ENCODE measurements at places on chromosomes 6 and 20.

DNA sequence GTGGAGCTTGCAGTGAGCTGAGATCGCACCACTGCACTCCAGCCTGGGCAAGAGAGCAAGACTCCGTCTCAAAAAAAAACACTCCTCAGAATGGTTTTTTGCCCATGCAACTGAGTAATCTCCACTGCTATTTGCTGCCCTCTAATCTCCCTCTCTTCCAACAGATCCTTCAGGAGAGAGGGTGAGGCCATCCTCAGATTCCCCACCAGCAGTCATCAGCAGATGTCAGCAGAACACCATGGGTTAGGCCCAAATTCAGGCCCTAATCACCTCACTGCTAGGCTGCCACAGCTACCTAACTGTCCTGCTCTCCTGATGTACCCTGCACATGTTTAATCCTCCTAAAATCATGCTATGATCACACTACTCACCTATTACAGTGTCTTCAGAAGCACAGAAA, 63.2 kb upstream of the BEND6 start:
- DNase-seq = no peak

DNA sequence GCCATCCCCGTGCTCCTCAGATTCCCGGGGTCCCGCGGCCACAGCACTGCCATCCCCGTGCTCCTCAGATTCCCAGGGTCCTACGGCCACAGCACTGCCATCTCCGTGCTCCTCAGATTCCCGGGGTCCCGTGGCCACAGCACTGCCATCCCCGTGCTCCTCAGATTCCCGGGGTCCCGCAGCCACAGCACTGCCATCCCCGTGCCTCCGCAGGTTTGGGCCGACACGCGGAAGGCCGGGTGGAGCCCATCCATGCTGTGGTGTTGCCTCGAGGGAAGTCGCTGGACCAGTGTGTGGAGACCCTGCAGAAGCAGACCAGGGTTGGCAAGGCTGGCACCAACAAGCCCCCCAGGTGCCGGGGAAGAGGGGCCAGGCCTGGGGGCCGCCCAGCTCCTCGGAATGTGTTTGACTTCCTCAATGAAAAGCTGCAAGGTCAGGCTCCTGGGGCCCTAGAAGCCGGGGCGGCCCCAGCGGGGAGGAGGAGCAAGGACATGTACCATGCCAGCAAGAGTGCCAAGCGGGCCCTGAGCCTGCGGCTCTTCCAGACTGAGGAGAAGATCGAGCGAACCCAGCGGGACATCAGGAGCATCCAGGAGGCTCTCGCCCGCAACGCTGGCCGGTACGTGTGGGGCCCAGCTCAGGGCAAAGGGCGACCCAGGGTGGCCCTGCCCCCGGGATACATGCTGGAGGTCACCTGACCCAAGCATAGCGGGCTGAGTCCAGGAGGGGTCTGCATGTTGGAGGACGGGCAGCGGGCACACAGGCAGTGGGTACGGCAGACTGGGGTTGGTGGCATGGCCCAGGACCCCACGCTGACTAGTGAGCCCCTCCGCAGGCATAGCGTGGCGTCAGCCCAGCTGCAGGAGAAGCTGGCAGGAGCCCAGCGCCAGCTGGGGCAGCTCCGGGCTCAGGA, 1.3 kb upstream of the LIME1 start:
- no peak for DNase-seq

GRCh38 chr6:63509652-63510352, 62.5 kb upstream of the LOC128125822 start:
- DNase-seq = no peak

- DNase-seq = no peak
Measured at GRCh38 chr20:45408646-45409213, 641 bp downstream of the DBNDD2 start.

GRCh38 chr20:46681032-46681854, 8.0 kb downstream of the TP53RK start:
- DNase-seq = no peak

DNA sequence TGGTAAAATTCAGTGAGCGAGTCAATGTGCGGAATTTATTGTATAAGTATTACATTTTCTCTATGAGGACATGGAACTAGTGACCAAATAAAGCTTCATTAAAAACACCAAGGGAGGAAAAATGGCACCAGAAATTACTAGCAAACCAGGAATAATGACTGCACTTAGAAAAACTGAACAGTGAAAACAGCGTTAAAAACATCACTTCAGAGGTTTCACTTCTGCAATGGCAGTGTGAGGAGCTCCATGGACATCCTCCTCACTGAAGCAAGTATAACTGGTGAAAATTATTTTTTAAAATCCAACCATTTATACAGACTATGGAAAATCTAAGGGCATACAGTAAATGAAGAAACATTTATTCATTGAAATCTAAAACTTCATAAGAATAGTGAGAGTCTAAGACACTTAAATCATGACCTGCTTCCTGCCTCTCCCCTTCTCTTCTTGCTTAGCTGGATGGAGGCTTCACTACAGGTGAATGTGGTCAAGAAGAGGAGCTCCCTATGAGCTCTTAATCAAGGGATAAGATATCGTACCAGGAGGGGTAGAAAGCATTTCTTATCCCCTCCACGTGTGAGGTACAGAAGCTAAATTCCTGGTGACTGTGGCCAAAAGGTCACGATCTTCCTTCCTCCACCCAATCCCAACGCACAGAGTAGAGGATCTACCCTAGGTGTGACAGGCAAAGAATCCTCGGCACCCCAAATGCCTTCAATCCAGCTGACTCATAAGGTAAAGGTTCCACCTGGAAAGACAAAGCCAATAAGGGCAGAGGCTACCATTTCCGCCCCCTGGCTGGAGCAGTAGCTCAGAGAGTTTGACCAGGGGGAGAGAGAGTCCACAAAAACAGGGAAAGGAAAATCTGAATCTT, 12.3 kb upstream of the ASF1A start:
- DNase-seq = no peak

- peak; percentile 58 for DNase-seq
Measured at GRCh38 chr6:11702500-11703130, 76.0 kb downstream of the ADTRP start.

- DNase-seq = no peak
Measured at GRCh38 chr6:21771626-21772320, 178.2 kb downstream of the SOX4 start.

DNA sequence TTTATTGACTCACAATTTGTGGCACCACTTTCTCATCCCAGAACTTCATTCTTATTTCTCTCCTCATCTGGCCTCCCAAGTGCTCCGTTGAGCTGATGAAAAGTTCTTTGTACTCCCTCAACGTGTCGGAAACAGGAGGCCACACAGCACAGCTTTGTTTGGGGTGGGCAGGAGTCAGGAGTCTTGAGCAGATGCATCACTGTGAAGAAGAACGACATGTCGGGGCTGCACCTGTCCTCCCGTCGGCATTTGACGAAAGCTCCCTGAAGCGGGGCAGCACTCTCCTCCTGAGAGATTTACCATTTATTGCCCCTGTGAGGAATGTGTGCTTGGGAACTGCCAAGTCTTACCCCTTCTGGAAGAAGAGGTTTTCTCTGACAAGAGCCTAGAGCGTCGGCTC, 28.1 kb downstream of the TAF8 start:
- no peak for DNase-seq

DNA sequence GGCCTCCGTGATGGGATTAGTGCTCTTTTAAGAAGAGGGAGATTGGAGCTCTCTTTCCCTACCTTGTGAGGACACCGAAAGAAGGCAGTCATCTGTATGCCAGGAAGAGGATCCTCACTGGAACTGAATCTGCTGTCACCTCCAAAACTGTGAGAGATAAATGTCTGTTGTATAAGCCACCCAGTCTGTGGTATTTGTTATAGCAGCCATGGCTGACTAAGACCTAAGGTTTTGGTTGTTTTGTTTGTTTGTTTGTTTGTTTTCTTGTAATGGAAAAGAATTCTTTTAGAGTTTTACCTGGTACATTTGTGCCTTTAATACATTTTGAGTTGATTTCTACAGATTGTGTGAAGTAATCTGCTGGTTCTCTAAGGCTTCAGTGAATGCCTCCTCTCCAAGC, 7.6 kb downstream of the RPP21 start:
- DNase-seq = no peak

- no peak for DNase-seq
Measured at GRCh38 chr6:3194535-3195419, 32.7 kb downstream of the TUBB2B start.

DNA sequence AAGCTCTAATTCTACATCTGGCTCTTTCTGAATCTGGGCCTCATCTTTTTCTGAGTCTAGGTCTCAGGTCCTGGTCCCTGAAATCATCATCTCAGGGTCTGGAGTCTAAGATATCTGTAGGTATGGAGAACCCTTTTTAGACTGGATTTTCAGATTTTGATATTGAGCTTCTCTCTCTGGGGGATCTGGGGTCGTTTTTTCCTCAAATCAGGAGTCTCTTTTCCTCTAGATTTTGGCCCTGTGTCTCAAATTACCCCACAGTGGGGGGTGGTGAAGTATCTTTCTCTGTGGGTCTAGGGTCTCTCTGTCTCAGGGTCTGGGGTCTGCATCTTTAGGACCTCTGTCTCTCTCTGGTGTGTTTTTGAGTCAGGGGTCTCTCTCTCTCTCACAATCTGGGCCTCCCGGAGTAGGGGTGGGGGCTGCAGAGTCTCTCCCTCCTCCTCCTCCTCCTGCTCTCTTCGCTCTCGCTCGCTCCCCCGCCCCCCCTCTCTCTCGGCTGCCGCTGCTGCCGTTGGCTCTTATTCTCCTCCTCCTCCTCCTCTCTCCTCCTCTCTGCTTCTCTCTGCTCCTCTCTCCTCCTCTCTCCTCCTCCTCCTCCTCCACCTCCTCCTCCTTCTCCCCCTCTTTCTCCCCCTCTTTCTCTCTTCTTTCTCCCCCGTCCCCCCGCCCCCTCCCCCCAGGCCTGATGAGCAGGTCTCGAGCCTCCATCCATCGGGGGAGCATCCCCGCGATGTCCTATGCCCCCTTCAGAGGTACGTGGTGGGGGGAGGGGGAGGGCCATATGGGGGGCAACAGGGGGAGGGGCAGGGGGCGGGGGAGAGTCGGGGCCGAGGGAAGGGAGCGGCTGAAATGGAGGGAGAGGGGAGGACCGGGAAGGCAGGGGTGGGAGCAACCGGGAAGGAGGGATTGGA, at the start of gene SYNGAP1:
SYNGAP1 (plus strand) TSS at position 486 of the 911 bp plus-strand sequence; CDS start at position 686, 200 bp downstream.
- no peak for DNase-seq

DNA sequence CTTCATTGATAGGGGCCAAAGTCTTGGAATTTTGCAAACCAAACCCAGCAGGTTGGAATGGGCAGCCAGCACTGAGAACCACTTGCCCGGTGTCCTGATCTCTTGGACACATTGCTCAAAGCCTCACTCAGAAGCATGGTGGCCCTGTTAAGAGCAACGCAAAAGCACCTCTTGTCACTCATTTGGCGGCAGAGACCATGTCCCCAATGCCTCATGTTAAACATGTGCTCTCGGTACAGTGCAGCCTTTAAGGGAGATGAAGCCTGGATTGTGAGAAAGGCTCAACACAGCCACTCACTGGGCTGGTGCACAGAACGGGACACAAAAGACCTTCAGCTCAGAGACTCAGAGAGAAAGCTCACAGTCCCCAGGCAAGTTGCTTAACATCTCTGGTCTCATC, 298.4 kb upstream of the PRDM1 start:
- DNase-seq = no peak

DNA sequence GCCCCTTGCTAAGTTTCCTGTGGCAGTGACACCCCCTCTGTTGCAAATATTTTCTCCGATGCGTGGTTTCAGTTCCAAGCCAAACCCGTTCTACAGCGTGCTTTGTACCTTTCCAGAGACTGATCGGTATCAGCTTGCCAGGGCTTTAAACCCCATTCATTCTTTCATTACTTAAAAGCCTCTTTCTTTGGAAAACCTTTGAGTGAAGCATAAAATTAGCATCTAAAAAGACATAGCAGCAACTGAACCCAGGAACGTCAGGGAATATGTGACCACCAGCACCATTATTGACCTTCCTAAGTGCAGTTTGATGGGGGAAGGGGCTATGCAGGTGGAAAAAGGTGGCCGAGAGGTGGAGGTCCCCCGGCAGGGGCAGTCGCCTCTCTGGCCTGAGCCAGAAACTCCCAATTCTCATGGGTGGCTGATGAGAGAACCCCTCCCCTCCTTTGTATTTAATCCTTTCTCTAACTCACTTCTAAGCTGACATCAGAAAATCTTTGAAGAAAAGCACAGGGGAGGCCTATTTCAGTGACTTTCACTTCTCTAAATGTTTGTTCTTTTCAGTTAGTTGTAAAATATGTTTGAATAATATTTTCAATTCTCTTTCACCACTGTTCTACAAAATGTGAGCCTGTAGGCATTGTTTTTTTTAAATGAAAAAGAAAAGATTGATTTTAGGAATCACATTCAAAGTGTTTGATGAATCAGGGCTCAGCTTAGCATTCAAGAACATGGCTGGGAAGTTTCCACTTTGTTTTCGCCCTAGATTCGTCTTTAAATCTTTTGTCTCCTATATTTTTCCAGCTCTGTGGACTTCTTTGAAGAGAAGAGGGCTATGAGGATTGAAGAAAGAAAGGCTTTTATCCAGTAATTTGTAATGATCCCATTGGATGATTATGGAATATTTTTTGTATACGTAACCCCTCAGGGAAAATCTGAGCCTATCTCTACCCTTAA, 89.2 kb downstream of the RSPH3 start:
- no peak for DNase-seq

DNA sequence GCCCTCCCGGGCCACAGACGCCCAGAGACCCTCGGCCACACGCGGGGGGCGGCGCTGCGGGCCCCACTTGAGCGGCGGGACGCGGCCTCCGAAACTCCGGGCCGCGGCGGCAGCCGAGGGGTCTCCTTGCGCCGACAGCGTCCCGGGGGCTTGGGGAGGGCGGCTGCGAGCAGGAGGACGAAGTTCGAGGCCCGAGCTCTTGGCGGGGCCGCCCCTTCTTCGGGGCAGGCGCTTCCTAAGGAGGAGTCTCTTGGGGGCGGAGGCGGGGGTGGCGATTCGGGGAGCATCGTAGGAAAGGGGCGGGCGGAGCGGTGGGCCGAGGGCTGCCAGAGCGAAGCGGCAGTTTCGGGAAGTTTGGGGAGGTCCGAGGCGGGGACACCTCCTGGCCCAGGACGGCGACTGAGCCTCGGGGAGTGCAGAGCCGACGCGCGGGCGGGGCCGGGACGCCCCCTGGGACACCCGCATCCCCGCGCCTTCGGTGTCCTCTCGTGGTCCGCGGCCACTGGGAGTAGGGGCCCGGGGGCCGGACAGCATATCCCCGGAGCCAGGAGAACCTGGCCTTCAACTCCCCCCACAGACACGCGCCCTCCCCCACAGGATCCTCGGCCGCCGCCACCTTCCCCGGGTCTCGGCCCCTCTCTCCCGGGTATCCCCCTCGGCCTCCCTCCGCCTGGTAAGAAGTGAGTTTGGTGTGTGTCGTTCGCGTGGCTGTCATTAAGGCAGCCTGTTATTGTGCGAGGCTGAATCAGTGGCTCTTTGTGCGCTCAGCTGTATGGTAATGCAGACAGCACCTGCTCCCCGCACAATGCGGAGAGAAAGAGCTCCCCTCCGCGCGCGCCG, 613 bp upstream of the DLL1 start:
- DNase-seq = no peak

- DNase-seq = no peak
Measured at GRCh38 chr6:100806296-100806695, 74.8 kb downstream of the ASCC3 start.
